DMS153 (cell line): ENCODE measurements at places on chromosomes 5 and 9.

DNA sequence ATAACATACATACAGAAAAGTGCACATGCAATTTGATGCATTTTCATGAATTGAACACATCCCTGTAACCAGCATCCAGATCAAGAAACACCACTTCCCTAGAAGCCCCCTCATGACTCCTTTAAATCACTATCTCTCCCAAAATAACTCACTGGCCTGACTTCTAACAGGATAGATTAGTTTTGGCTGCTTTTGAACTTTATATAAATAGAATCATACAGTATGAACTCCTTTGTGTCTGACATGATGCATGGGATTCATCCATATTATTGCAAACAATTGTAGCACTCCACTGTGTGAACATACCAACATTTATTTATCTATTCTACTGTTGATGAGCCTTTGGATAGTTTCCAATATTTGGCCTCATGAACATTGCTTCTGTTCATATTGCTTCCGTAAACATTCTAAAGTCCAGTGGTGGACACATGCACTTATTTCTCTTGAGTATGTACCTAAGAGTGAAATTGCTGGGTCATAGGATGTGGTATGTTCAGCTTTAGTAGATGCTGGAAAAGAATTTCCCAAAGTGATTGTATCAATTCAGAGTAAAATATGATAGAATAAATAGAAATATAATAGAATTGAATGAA lies 148.7 kb upstream of the GDNF start:
- no peak for DNase-seq

GRCh38 chr5:88873447-88873846 lies 9.5 kb downstream of the MEF2C start:
- DNase-seq = no peak

- no peak for DNase-seq
Observed at GRCh38 chr5:14105718-14106410, 37.3 kb upstream of the TRIO start.

DNA sequence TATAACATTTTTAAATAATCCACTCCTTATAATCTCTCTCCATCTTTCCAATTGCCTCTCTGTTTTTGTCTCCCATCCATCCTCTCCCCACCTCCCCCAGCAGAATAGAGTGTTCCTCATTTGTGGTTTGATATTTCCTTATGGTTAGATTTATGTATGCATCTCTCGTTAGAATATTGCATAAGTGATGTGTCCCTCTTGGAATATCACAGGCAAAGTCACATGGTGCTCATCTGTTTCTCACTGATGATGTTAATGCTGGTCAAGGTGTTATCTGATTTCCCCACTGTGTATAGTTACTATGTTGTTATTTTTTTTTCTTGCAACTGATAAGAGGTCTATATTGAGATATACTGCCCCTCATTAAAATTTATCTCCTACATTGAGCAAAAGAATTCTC lies 3.1 kb upstream of the LRRC70 start:
- DNase-seq = no peak

DNA sequence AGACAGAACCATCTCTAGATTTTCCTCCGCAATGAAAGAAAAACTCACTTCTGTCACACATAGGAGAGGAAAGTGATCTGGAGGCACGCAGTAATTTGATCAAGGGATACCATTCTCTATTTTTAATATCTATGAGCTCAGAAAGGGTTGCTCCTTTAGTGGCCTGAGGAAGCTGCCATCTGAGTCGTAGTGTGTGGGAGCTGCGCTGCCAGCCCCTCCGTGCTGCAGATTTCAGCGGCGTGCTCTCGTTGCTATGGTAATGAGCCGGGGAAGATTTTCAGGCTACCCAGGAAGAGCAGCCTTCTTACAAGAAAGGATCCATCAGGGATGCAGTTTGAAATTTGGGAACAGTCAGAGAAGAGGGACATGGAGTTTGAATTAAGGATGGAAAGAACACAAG lies 17.1 kb upstream of the GOLM1 start:
- no peak for DNase-seq

DNA sequence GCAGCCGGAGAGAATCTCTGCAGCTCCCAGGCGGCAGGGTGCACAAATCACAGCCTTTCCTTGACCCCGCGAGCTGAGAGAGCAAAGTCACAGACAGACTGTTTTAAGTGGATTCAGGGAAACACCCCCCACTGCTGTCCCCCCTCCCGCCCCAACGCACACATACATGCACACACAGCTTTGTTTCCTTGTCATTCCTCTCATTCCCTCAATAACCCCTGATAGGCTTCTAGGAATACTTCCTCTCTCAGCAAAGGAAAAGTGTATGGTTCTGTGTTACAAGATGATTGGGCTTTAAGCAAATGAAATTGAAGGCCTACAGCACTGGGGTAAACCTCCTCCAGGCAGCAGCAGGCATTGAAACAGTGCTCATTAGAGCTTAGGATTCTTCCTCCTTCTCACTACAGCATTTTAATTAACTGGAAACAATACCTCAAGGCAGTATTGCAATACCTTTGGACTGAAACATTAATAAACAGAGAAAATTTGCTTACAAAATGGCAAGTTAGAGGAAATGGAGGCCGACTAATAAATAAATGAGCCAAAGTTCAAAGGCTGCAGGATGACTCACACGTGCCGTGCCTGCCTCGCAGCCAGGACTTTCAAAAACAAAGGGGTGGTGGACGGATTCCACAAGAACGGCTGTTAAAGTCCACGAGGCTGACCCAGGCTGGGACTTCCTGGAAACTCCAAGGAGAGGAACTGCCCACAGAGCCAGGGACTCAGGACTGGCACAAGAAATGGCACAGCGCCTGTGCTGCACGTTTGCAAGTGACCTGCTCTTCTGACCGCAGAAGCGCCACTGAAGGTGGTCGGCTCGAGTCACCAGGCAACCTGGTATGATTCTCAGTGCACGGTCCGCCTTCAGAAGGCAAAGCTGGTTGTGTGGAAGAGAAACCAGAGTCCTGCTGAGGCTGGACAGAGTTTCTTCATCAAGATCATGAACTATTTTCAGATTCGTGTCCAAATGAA lies 236.2 kb downstream of the SYK start:
- peak; percentile 15 for DNase-seq

- DNase-seq = peak; percentile 78
Observed at GRCh38 chr9:122810306-122810946, 10.5 kb downstream of the OR1K1 start.

GRCh38 chr5:78550891-78551290 lies 97.7 kb downstream of the LHFPL2 start:
- DNase-seq = no peak

GRCh38 chr5:165209101-165209727 lies 1703.8 kb downstream of the MAT2B start:
- no peak for DNase-seq

DNA sequence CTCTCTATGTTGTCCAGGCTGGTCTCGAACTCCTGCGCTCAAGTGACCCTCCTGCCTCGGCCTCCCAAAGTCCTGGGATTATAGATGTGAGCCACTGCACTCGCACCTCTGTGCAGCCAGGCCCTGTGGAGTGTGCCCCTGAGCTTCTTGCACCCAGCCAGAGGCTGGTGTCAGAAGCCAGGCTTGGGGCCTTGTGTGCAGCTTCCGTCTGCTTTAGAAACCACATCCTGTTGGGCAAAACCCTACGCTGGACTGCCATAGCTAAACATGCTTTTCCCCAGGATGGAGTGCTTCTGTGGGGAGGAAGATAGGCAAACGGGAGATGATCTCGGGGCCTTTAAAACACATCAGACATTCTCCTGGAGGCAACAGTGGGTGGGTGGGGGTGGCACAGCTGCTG lies 40.1 kb downstream of the PRRT1B start:
- no peak for DNase-seq

- DNase-seq = no peak
Observed at GRCh38 chr5:180803181-180804128, 849 bp upstream of the MGAT1 start.

DNA sequence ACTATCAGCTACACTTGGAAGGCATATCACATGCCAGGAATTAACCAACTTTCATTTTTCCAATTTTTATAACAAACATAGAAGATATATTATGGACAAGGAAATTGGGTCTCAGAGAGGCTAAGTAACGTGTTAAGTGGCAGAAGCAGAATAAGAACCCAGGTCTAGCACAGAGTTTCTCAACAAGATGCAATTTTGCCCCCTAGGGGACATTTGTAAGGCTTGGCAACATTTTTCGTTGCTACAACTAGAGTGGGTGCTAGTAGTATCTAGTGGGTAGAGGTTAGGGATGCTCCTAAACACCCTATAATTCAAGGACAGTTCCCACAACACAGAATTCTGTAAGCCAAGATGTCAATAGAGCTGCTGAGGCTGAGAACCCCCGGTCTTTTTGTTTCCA lies 180.6 kb downstream of the SNCAIP start:
- no peak for DNase-seq

DNA sequence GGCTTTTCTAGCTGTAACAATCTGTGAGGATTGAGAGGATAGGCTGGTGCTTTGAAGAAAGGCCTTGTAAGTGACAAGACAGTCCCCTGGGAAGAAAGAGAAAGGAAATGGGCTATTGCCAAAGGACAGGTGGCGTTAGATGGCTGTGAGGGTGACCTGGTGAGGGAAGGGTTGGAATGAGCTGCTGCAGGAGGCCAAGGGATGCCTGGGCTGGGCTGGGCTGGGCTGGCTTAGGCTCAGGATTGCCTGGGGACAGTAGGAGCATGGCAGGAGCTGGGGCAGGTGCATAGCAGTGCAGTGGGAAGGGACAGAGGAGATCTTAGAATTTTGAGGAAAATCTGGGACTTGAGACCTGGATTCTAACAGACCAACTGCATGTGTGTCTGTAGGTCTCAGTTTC lies 9.7 kb upstream of the MYOZ3 start:
- DNase-seq = no peak

DNA sequence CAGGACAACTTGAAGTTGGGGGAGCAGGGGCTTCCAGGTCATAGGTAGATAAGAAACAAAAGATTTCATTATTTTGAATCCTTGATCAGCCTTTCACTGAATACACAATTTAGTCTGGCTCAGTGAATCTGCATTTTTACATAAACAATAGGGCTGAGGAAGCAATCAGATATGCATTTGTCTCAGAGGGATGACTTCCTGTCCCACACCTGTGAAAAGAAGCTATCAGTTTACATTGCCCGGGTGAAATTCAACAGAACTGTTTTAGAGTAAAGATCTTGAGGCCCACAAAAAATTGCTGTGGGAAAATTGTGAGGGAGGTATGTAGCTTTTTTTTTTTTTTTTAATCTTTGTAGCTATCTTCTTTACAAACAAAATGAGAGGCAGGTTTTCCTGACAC lies 38.3 kb downstream of the DNAJB5 start:
- DNase-seq = no peak

GRCh38 chr5:8831854-8832253 lies 714.0 kb downstream of the SEMA5A start:
- DNase-seq = no peak

DNA sequence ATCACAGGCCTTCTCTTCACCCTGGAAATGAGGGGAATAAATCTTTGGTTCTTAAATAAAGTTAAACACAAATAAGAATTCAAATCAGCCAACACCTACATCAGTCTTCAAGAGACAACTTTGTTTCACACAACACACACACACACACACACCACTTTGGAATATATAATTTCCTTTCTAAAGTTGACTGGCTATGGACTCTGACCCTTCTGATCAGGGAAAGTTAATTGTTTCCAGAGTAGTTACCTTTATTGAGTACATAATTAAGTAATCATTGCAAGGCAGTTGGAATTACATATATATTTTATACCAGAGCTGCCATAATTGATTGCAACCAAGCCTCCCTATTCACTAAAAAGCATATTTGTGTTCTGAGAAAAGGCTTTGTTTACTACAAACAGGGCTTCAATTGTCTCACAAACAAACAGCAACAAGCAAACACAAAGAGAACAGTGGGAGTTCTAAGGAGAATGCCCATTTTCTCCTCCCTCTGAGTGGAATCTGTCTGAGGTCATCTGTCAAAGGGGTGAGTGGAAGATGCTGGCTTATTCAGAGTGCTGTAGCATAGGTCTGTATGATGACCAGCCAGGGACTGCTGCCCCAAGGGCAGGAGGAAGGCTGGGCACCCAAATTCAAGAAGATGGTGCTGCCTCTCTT lies 136.6 kb downstream of the SEMA6A start:
- DNase-seq = no peak
